ENCODE measurements at places on chromosomes 12 and 14.

GRCh38 chr14:102993523-102993922 lies 63.8 kb downstream of the CDC42BPB start:
- no peak for DNase-seq

DNA sequence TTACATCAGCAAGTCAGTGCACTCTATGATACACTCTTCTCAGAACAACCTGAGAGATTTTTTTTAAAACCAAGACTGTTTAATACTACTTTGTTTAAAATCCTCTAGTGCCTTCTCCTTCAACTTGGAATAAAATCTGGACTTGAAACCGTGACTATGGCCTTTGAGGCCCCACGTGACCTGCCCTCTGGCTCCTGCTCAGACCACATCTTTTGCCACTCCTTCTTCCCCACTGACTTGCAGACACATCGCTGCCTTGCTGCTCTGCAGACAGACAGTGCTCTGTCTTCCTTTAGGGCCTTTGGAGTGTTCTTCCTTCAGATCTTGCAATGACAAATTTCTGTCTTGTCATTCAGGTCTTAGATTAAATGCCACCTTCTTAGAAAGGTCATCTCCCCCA lies 48.5 kb downstream of the TTC8 start:
- DNase-seq = no peak

- DNase-seq = no peak
Measured at GRCh38 chr12:13004986-13005385, 4.9 kb upstream of the HEBP1 start.

- no peak for DNase-seq
Measured at GRCh38 chr14:24234095-24235005, 1.6 kb downstream of the GMPR2 start.

- DNase-seq = no peak
Measured at GRCh38 chr14:31592631-31593030, 31.4 kb downstream of the NUBPL start.

DNA sequence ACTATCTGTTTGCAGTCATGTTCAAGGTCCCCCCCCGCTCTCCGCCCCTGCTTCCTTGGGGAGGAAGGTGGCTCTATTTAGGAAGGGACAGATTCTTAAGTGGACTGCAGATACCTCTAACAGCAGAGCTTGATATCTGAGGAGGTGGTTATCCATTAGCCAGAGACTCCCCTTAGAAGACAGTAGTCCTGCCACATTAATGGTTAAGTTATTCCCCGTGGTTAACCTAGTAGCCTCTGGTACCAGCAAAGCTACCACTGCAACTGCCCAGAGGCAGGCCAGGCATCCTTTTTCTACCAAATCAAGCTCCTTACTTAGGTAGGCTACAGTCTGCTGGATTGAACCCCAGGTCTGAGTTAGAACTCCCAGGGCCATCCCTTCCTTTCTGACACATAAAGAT lies 162.1 kb upstream of the AVPR1A start:
- no peak for DNase-seq

DNA sequence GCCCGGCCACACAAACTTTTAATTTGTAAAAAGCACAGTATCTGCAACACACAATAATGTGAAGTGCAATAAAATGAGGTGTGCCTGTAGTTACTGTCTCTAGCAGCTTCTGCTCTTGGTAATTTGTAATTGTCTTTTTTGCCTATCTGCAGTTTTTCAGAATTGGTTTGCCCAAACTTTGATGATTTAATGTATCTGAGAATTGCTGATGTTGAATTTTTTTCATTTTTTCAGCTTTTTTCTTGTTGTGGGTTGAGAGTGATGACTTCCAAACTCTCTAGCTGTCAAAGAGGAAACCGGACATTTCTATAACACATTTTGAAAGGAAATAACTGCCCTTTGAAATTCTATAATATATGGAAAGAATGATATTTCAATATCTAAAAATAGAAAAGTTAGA lies 236.9 kb downstream of the RERGL start:
- DNase-seq = no peak

GRCh38 chr14:94541234-94541975 lies 19.8 kb upstream of the SERPINA4 start:
- DNase-seq = no peak

DNA sequence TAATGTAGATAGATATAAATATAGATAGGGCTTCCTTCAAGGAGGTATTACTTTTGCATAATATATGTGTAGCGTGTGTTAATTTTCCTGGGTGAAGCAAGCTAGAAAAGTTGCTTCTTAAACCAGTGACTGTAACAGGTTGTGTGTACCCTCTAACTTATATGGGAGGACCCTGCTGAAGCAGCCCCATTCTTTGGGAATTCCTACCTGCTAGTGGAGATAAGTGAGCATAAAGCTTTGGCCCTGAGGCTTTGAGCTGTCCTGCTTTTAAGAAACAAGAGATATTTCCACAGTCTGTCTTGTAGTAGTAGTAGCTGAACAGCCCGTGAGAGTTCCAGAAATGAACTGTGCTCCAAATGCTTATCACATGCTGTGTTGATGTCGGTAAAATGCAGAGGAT lies 8.6 kb downstream of the RMST start:
- no peak for DNase-seq

DNA sequence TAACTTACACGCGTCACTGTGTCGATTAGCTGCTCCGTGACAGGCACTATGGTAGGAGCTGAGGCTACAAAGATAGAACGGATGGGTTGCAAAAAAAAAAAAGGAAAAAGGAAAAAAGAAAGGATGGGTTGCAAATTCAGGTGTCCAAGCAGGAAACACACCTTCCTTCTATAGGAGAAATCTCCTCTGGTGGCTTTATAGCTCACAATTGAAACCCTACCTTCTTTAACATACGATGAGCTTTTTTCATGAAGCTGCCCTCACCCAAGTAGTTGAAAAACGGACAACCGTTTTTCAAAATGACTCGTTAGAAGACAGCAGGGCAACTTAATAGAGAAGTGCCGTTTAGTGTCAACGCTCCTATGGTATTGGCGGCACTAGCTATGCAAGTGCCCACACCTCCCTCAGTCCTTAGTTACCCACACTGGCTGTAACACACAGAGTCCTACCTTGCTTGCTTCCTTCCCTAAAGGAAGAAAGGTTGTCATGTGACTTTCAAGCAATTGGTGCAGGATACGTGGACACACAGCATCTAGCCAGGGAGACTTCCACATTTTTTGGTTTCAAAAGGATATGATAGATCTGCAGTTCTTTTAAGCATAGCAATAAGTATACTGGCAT lies 682 bp upstream of the TRIP11 start:
- no peak for DNase-seq

DNA sequence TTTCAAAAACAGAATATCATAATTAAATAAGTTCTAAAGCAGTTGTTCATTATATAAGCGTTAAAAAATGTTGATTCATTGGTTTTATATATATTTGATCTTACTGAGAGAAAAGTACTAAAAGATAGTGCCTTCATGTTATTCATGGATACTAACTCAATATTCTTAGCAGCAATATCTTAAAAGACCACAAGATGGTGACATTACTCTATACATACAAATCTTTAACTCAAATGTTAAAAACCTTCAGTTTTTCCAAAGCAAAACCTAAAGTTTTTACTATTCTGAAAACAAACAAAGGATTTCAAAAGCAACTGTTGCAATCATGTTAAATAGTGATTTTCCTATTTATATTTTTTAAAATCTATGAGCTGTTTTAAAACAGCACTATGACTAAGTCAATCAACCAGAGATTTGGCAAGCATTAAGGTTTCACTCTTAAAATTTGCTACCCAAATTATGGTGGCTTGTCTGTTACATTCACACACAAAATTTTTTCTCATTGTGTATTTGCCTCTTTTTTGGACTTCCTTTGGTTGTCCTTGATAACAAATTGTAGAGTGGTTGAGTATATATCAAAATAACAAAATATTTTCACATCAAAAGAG lies 50.1 kb upstream of the RERGL start:
- no peak for DNase-seq

- DNase-seq = no peak
Measured at GRCh38 chr12:12693111-12693671, 2.8 kb downstream of the GPR19 start.

- no peak for DNase-seq
Measured at GRCh38 chr12:38628288-38628687, 277.1 kb downstream of the CPNE8 start.

GRCh38 chr14:70622111-70622712 lies 19.5 kb upstream of the TTC9 start:
- no peak for DNase-seq

DNA sequence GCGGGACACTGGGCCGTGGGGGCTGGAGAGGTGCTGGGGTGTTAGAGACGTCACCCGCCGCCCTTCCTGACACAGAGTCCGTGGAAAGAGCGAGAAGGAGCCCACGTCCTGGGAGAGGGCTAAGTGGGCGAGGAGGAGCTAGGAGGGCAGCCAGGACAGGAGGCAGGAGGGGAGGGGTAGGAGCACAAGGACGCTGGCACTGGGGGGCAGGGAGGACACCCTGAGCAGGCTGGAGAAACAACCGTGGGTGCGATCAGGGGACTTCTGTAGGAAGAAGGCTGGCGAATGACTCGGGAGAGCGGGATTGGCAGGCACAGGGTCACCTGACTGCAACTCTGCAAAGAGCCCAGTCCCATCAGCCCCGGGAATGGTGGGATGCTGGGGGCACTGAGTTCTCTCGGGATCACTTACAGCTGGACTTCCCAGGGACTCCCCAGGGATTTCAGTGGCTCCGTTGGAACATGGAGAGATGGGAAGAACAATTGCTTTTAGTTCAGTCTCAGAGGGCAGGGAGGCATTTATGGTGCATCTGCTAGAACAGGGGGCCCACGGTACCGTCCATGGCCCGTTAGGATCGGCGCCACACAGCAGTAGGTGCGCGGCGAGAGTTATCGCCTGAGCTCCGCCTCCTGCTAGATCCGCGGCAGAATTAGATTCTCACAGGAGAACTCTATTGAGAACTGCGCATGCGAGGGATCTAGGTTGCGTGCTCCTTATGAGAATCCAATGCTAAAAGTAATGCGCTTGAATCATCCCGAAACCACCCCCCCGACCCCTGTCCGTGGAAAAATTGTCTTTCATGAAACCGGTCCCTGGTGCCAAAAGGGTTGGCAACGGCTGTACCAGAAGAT lies 24.3 kb downstream of the UBR7 start:
- no peak for DNase-seq

DNA sequence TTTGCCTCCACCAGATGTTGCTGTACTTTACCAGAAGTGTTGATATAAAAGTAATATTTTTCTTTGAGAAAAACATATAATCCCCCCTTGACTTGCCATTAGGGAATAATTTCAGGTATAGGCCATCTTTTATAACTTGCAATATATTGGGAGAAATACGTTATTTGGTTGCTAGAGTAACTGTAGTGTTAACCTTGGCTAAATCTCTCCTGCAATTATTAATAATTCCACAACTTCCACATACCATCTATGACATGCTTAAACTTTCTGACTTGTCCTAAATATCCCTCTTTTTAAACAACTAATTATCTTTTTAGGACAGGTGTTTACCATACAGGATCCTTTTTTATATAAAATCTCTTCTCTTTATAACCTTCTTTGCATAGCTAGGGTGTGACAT lies 1048.2 kb downstream of the SLC16A7 start:
- DNase-seq = no peak

DNA sequence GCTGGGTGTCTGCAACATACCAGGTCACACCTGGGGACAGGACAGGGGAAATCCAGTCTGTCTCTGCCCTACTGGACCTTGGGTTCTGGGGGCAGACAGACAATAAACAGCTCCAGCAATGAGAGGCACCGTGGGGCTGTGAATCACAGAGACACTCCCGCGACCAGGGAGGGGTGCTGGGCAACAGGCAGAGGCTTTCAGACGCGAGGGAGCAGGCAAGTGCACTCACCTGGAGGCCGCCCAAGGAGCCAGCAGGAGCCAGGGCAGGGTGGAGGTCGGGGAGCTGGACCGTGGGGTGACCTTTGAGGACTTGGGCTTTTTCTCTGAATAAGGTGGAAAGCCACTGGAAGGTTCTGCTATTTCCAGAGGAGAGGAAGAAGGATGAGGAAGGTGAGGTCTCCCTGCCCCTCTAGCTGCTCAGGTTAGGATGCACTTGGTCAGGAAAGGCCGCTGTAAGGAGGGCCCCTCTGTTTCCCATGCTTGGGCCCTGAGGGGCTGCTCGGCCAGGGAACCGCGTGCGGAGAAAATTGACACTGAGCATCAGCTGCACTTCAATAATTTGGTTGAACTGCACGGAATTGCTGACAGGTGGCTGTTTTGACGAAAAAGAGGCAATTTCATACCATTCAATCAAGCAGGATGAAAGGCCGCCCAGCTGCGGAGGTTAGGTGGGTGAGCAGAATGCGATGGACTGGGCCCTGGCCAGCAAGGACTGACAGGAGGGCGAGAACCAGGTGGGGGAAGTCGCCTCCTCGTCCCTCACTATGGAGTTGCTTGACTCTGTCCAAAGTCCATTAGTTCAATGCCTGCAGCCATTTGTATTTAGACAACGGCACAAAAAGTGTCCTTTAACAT lies 42.2 kb downstream of the JAG2 start:
- no peak for DNase-seq

DNA sequence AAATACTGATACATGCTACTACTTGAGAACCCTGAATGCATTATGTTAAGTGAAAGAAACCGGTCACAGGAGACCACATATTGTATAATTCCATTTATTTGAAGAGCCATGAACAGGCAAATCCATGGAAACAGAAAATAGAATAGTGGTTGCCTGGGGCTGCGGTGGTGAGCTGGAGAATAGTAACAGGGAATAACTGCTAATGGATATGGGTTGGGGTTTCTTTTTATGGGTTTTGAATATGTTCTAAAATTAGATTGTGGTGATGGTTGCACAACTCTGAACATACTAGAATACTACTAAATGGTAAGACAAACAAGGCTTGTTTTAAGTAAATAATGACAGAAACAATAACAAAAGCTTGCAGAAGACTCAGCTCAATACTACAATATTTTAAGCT lies 293.0 kb downstream of the BTG1 start:
- no peak for DNase-seq

GRCh38 chr12:66956300-66956699 lies 277.4 kb upstream of the GRIP1 start:
- no peak for DNase-seq

GRCh38 chr14:101364503-101365328 lies 196.6 kb upstream of the DIO3 start:
- DNase-seq = peak; percentile 84

DNA sequence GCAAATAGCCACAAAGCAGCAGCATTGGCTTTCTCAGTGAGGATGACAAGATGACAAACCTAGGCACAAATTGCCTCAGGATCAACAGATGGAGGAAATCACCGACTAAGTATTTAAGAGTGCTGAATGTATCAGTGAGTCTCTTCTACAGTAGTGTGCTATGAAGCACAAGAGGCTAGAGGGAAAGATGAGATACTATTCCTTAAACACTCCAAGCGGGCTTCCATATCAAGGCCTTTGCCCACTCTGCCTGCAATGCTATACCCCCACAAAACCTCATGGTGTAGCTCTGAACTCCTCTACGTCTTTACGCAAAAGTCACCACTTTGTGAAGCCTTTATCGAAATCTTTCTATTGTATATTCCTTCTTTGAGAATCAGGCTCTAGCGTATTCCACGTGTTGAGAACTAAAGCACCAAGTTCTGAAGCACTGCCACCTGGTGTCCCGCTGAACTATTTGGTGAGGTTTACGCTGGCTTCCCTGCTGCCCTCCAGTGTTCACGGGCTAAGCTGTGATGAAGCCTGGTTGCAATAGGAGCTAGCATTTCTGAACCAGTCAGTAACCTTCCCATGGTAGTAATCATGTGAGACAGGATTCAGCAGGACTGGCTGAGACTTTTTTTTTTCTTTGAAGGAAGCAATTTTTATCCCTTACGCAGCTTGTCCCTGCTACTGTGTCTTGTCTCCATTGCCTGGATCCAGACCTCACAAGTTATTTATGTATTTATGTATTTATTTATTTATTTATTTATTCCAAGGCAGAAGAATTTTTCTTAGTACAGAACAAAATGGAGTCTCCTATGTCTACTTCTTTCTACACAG lies 426.5 kb upstream of the OR4E1 start:
- DNase-seq = no peak

Data from omental fat pad (tissue), 4 donors.